SHP77 (cell line): ENCODE measurements at places on chromosomes 11 and 22.

DNA sequence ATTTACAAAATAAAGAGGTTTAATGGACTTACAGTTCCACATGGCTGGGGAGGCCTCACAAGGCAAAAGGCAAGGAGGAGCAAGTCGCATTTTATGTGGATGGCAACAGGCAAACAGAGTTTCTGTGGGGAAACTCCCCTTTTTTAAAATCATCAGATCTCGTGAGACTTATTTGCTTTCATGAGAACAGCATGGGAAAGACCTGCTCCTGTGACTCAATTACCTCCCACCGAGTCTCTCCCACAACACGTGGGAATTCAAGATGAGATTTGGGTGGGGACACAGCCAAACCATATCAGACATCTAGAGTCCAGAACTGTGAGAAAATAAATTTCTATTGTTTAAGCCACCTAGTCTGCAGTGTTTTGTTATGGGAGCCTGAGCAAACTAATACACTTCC is 80.8 kb downstream of the ME3 start:
- no peak for DNase-seq

- no peak for DNase-seq
Observed at GRCh38 chr22:33381531-33382406, 323.6 kb upstream of the SYN3 start.

GRCh38 chr11:13666708-13667107 is 1.8 kb upstream of the FAR1 start:
- no peak for DNase-seq

- DNase-seq = no peak
Observed at GRCh38 chr11:74677131-74677530, 54.1 kb downstream of the CHRDL2 start.

DNA sequence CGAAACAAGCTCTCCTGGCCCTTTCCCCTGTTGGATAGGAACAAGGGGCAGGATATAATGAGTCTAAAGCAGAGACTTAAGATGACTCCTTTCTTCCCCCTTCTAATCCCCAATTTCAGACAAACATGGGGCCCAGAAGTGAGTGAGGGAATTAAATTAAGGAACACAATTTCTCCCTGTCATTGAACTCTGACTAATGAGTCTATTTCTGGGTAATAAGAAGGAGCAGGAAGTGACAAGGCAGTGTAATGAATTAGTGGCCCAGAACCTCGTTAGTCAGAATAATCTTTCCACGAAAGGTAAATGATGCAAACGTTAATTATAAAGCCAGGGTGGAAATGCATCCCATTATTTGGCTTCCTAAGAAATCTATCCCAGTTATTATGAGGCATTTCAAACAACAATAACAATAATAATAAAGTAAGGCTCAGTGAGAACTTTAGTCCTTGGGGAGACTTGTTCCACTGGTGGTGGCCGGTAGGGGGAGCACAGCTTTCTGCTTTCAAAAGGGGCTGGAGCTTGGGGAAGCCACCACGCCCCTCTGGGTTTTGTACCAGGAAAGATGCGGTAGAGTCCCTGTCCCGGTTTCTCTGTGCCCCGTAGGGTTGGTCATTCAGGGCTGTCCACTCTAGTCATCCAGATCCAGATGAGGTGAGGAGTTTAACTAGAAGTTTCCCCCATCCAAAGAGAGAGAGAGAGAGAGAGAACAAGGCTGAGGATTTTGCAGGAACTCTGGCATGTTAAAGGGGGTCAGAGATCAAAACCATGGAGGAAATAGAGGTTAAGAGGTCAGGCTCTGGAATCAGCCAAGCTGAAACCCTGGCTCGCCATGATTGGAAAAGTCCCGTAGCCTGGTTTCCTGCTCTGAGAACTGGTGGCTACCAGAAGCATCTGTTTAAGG is 298.3 kb downstream of the NTM start:
- DNase-seq = no peak
